ENCODE measurements at places on chromosomes 11 and 22.

GRCh38 chr11:75159151-75159953 is 8.4 kb downstream of the SLCO2B1 start:
- no peak for DNase-seq

DNA sequence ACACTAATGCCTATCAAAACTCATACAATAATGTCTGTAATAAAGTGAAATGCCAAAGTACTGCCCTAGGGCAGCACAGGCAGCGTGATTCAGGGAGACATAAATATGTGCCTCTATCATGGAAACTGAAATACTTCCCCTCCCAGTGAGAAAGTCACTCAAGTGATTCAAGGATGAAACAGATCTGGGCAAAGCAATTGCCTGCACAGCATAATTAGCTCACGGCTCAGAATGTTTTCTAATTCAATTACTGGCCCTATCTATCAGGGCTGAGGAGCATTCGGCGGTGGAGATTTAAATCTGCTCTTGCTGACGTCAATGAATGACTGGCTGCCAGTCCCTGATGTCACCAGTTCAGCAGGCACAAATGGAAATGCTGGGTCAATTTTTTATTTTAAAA is 27.7 kb upstream of the PPP2R1B start:
- DNase-seq, result no peak

- peak; percentile 83 for DNase-seq
Measured at GRCh38 chr22:26671317-26672059, 14.1 kb downstream of the MIAT start.

- peak; percentile 80 for DNase-seq
Measured at GRCh38 chr11:133950874-133951326, 5.9 kb downstream of the IGSF9B start.

- DNase-seq, result no peak
Measured at GRCh38 chr11:60261014-60261413, 18.1 kb upstream of the MS4A4E start.

GRCh38 chr11:114256967-114257286 is 39.3 kb upstream of the NNMT start:
- DNase-seq, result no peak

Measured in Right ventricle myocardium inferior (tissue), 1 donor.